ENCODE measurements at places on chromosomes 16 and 17.

GRCh38 chr17:7880076-7880868, 8.3 kb upstream of the CHD3 start:
- DNase-seq: no peak

DNA sequence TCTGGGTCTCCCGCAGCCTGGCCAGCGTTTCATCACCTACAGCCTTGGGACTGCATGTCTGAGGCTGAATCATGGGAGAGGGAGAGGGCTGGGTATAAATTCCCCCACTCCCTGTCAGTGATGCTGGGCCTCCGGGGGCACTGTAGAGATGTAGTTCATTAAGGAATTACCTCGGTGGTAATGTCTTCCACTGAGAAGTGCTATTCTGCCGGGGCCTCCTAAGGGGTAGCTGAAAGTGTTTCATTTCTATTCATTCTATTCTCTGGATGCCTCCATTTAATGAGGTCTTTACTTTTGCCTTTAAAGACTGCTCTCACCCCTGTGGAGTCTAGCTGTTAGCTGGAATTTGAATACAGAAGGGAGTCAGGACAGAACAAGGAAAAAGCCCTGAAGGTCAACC, 116.4 kb upstream of the HS3ST4 start:
- DNase-seq: no peak

- DNase-seq: no peak
Measured at GRCh38 chr16:86363836-86364618, 146.3 kb upstream of the FOXF1 start.

DNA sequence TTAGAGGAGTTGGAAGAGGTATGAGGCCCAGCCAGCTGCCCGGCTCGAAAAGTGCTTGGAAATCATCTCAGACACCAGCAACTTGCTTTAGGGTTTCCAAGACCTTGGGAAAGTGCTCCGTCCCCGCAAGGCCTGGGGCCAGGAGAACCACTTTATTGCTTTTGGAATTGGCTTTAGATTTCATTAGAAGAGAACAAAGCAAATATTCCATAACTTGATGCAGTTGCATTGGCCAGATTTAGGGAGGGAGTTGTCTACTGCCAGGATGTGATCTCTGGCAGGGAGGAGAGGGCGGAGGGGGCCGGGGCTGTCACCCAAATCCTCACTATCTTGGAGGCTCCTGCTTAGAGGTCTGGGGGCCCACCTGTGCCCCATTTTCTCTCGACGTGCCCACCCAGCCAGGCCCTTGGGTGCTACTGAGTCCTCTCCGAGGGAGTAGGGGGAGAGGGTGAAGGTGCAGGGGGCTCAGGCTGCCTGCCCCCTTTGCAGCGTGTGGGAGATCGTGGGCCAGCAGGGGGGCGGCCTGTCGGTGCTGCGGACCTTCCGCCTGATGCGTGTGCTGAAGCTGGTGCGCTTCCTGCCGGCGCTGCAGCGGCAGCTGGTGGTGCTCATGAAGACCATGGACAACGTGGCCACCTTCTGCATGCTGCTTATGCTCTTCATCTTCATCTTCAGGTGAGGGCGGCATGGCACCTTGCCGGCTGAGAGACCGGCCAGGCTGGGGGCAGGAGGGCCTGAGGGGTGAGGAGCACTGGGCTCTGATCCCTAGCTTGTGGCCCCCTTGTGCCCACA, 30.6 kb downstream of the CACNA1G start:
- no peak for DNase-seq

DNA sequence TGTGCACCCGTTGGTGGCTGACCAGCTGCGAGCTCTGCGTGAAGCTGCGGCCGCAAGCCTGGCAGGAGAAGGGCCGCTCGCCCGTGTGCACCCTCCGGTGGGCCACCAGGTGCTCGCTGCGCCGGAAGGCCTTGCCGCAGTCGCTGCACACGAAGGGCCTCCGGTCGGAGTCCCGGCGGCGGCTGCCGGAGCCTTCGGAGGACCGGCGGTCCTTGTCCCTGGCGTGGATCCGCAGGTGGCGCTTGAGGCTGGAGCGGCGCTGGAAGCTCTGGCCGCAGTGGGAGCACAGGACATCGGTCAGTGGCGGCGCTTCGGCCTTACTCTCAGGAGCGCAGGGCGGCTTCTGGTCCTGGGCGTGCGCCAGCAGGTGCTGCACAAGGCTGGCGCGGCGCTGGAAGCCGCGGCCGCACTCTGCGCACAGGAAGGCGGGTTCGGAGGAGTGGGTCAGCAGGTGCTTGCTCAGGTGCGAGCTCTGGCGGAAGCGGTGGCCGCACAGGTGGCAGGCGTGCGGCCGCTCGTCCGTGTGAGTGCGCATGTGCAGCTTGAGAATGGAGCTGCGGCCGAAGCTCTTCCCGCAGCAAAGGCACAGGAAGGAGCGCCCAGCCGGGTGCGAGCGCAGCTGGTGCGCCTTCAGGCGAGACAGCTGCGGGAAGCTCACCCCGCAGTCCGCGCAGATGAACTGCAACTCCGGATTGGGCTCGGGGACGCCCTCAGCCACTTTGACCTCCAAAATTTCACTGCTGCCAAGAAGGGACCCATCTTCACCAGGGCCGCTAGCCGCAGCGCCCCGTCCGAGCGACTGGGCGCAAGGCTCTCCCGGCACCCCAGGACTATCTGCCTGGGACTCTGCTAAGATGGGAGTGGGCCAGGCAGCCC, 9.1 kb downstream of the ZSCAN10 start:
- DNase-seq: no peak

DNA sequence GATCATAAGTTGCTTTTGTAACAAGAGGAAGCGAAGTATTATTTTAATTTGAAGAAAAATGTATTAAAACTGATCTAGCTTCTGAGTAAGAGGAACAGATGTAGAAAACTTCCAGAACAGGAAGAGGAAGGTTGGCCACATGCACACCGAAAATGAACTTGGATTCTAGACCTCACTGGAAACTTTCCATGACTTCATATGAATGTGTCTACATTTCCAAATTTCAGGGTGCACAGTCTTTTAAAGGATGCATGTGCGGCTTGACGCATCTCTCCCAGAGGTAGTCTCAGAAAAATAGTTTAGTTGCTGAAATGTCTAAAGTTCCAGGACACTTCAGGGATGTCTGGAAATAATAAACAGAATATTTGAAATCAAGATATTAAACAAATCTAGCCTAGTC, 275.1 kb upstream of the MYOCD start:
- no peak for DNase-seq

- DNase-seq: no peak
Measured at GRCh38 chr17:1936766-1937165, 88.4 kb downstream of the RTN4RL1 start.

GRCh38 chr16:83409347-83409746, 398.4 kb upstream of the HSBP1 start:
- DNase-seq: no peak

GRCh38 chr16:85566561-85567100, 46.5 kb upstream of the GSE1 start:
- DNase-seq: no peak

DNA sequence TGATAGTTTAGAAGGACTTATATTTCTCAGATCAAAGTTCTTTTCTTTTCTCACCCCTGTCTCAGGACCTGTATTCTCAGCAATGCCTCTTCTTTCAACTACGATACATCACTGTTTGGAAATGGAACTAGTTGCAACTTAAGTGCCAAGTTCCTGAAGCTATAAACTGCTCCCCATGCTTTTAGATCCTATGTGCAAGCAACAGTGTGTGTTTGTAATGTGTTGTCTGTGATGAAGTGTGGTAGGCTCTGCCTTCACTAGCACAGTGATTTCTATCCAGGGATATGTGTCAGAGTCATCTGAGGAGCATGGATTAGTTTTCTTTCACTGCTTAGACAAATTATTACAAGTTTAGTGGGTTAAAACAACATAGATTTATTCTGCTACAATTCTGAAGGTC, 18.4 kb downstream of the ZP2 start:
- DNase-seq: no peak

GRCh38 chr17:56451629-56452028, 141.9 kb upstream of the NOG start:
- DNase-seq: no peak

- no peak for DNase-seq
Measured at GRCh38 chr16:29686740-29687332, 7.9 kb downstream of the QPRT start.

DNA sequence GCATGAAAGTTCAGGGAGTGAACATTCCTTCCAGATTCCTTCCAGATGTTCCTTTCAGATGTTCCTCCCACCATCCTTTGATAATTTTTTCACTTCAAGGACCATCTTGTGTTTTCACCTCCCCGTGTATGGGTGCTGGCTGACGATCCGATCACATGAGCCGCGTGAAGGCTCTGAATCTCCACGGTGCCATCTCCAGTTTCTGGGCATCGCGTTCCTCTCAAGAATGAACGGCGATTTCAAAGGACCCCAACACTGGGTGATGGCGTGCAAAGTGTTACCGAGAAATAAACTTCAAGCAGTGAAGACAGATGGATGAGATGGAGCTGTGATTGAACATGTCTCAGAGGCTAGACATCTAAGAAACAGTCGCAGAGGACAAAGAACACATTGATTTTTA, 245.3 kb downstream of the GSG1L start:
- no peak for DNase-seq

GRCh38 chr17:36923814-36924221, 13.5 kb upstream of the LHX1 start:
- DNase-seq: no peak

- DNase-seq: no peak
Measured at GRCh38 chr17:17225901-17226300, 11.1 kb downstream of the FLCN start.

DNA sequence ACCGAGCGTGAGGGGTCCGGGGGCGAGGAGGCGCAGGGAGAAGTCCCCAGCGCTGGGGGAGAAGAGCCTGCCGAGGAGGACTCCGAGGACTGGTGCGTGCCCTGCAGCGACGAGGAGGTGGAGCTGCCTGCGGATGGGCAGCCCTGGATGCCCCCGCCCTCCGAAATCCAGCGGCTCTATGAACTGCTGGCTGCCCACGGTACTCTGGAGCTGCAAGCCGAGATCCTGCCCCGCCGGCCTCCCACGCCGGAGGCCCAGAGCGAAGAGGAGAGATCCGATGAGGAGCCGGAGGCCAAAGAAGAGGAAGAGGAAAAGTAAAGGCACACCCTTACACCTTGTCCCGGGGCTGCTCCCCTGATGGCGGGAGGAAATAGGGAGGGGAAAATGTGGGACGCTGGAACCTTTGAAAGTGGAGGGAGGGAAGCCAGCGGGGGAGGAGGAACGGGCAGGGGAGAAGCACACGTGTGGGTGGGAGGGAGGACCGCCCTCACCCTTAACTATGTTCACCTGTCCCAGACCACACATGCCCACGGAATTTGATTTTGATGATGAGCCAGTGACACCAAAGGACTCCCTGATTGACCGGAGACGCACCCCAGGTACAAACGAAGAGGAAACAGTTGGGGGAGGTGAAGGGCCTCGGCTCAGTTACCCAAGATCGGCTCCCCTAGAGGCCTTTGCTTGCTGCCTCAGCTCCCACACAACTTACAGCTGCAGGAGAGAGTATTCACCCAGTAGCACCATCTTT, 916 bp downstream of the PAGR1 start:
- DNase-seq: no peak

DNA sequence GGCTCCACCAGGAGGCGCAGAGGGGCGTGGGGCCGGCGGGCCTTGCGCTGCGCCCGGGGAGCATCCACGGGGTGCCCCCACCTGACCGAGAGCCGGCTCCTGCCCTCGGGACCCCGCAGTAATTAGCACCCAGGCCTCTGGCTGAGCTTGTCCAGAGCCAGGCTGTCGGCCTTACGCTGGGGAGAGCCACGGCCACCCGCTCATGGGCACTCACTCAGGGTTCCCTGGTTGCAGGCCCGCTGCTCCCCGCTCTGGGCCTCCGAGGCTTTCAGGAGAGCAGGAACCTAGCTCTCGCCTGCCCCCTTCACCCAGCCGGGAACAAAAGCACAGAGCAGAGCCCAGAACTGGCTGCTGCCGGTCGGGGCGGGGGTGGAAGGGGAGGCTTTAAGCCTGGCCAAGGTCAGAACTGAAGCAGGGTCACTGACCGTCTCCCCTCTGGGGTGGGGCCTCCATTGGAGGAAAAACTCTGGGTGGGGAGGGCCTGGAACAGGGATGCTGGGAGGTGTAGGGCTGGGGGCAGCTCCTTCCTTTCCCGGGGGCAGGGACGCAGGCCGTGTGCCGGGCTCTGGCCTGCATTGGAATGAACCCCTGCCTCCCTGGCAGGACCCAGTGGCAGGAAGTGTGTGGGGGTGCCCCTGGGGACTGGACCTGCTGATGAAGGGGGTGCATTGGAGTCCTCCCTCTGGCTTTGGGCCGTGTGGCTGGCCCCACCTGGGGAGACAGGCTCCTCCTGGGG, 12.3 kb downstream of the GLIS2 start:
- no peak for DNase-seq

GRCh38 chr17:29347831-29348629, 42.1 kb upstream of the TAOK1 start:
- DNase-seq: no peak

DNA sequence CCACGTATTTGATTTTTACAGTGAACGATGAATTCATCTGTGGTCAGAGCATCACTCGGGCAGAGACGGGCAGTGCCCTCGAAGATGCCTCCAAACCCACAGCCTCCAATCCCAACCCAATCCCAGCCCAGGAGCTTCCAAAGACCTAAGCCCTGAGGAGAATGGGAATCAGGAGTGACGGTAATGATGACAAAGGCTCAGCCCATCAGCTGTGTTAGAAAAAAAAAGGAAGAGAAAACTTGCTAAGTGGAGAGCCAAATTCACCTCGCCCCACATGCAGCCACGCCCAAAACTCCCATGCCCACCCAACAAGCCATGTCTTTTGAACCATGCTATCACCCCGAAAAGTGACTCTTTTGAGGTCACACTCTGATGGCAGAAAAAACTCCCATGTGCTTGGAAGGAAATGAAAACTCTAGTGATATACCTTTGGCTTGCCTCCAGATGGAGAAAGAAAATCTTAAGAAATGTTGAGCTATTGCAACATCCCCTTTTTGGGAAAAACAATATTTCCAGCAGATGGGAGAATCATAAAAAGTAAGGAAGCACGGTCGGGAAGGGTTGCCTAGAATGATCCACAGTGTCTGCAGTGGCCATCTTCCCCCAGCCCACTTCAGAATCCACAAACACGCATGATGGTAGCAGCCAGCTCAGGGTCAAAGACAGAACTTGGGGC, 37.7 kb downstream of the XYLT1 start:
- DNase-seq: no peak

GRCh38 chr17:1800240-1800639, 29.5 kb downstream of the SMYD4 start:
- DNase-seq: no peak

DNA sequence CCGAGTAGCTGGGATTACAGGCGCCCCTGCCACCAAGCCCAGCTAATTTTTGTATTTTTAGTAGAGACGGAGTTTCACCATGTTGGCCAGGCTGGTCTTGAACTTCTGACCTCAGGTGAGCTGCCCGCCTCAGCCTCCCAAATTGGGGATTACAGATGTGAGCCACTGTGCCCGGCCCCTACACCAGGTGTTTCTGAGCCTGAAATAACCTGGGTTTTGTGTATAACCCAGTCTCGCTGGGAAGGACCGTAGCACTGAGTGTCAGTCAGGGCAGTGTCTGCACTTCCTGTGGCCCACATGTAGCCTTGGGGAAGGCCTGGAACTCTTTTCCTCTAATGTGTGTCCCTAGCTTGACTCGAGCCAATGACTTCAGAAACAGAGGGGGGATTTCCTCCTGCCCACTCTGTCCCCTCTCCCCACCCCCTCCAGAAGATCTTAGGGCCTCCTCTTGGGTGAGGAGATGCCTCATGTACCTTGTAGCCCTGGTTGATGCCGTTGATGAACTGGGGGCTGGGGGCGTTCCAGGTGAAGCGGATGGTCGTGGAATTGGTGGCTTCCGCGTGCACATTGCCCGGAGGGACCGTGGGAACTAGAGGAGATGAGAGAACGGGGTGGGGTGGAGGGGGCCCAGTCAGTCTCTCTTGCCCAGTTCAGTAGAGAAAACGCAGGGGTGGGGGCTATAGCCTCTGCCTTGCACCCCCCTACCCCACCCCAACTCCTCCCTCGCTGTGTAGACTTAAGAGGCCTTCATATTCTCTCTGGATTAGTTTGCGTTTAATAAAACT, 102.6 kb upstream of the CDC42EP4 start:
- DNase-seq: no peak
